ENCODE measurements at places on chromosomes 6 and 20. TPM values are rescaled to one million over a fixed set of nuclear protein-coding genes. Genes with fewer than 3 reads are reported as not detected.

Gene GSTA3
- not detected for total RNA-seq

Gene DLL1
- total RNA-seq, result 46.2 TPM

Gene SPTLC3
- 11.6 TPM for total RNA-seq

Gene DDX43
- 2.6 TPM for total RNA-seq

Gene GRM1
- total RNA-seq, result not detected

Gene MLN
- total RNA-seq, result not detected

- no peak for DNase-seq
Observed at GRCh38 chr20:52275181-52275691, 83.7 kb upstream of the ZFP64 start.

DNA sequence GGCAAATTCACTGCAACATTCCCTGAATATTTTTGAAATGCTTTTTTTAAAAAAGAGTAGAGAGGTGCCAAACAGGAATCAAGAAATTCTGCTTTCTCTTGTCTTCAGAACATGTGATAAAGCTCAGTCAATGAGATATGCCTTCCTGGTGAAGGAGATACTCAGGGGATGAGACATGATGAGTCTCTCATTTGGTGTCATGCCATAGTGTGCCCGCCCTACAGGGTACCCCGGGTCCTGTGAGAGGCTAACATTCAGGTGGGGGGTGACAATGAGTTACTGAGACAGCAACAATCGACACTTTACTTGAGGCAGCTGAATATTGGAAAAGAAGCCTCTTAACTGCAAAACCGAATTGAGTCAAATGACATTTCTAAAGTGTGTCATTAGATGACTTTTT is 6.7 kb downstream of the CCR6 start:
- DNase-seq, result no peak

DNA sequence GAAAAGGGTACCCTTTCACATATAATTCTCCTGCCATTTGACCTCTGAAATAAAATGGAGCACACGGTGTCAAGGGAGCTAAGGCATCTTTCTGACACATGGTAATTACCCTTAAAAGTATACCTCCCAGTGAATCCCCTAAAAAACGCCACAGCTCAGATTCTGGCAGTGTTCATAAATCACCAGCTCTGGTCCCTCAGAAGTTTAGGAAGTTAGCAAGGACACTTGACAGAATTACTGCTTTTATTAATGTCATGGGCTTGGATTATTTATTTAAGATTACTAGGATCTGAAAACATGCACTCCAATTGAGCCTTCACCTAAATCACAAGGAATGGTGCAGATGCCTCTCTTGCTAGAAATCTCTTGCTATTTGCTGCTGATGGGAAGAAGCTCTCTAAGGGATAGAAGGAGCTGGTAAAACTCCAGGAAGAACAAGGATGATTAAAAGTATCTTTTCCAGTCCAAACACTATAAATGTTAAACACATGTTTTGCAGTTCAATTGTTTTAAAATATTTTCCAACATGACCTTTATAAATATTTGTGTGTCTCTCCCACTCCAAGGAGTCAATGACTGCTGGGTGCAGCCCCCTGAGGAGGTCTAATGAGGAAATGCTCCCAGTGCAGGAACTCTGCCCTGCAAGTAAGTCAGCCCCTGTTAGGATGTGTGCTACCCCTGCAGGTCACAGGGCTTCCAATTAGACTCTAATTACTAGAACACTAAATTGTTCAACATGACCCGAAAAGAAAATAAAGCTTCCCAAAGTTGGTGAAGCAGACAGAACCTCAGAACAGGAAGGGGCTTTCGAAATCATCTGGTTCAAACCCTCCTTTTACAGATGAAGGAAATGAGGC is 230.3 kb downstream of the TFAP2A start:
- no peak for DNase-seq

DNA sequence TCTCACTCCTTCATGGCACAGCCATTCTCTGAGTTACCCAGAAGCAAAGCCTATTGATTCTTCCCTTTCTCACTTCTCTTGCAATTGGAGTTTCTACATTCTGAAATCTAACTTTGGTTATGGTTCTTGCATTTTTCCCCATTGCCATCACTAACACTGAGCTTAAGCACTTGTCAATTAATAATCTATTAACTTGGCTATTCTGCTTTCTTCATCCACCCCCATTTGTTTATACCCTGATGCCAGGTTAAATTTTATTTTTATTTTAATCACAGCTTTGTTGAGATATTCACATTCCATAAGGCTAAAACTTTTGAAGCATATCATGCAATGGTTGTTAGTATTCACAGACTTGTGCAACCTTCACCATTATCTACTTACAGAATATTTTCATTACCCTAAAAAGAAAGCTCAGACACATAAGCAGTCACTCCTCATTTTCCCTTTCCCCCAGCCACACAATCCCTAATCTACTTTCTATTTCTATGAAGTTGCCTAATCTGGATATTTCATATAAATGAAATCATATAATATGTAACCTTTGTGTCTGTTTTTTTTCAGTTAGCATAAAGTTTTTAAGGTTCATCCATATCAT is 222.3 kb downstream of the UBE3D start:
- DNase-seq, result no peak

DNA sequence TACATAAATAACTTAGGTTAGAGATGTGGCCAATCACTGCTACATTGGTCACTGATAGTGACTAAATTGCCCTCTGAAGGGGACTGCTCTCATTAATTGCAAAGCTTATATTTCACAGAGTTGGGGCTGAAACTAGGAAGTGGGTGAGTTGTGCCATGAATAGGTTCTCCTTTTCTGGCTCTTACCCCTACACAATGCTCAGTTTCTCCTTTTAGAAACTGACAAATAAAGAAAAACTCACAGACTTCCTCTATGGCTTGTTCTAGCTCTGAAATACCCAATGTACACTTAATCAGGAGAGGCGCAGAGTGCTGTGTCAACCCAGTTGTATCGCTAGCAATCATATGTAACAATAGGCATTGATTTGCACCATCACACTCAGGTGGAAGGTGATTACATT is 41.2 kb upstream of the PROKR2 start:
- no peak for DNase-seq

Data from transverse colon (tissue), 4 donors.